Effector memory CD8-positive, alpha-beta T cell (primary cell): ENCODE measurements at places on chromosomes 7 and 10.

GRCh38 chr10:86699125-86699524 lies 30.8 kb downstream of the LDB3 start:
- DNase-seq: no peak

GRCh38 chr10:125375210-125375609 lies 214.8 kb upstream of the CTBP2 start:
- no peak for DNase-seq

DNA sequence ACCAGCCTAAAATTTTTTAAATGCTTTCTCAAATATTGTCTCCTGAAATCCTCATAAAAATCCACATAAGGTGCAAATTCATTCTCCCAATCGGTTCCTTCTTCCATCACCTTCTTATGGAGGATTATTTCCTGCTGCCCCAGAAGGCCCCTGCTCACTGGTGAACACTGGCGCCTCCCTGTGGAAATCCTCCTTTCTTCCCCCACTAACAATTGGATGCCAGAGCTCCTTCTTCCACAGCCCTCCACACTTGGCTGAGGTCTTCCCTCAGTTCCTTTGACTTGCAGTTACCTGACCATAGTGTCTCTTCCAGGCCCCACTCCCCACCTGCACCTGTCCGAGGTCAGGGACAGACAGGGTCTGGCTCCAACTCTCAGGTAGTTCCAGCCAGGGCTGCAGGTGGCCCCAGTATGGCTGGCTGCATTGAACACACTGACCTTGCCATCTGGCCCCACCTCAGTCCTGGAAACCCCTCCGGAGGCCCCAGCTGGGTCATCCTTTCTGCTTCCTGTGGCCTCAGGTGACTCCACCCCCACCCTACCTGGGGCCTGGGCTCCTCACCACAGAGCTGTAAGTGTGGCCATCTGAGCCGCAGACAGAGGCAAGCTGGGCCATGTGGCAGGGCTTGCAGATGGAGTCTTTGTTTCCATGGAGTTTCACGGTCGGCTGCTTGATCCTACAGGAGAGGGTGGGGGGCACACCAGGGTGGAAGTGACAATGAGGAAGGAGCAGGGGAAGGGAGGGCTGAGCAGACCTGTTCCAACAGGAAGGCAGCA lies 18.4 kb downstream of the SPOCK2 start:
- DNase-seq: no peak

DNA sequence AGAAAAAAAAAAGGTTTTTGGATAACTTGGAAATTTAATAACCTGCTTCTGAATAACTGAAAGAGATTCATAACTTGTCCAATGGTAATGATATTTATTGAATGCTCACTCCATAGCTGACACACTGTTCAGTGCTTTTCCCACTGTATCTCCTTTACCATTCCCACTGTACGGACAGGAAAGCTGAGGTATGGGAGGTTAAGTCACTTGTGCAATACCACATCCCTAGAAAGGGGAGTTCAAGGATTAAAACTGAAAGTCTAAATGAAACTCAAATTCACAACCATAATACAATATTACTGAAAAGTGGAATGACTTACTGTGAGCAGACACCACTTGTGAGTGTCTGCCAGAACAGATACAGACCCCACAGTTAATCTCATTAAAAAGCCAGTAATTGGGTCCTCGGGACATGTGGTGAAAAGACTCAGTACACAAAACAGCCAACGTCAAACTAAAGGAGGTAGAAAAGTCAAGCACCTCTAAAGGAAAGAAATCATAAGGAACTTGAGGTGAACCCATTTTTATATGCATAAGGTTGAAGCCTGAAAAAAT lies 13.8 kb upstream of the RHOBTB1 start:
- DNase-seq: no peak

DNA sequence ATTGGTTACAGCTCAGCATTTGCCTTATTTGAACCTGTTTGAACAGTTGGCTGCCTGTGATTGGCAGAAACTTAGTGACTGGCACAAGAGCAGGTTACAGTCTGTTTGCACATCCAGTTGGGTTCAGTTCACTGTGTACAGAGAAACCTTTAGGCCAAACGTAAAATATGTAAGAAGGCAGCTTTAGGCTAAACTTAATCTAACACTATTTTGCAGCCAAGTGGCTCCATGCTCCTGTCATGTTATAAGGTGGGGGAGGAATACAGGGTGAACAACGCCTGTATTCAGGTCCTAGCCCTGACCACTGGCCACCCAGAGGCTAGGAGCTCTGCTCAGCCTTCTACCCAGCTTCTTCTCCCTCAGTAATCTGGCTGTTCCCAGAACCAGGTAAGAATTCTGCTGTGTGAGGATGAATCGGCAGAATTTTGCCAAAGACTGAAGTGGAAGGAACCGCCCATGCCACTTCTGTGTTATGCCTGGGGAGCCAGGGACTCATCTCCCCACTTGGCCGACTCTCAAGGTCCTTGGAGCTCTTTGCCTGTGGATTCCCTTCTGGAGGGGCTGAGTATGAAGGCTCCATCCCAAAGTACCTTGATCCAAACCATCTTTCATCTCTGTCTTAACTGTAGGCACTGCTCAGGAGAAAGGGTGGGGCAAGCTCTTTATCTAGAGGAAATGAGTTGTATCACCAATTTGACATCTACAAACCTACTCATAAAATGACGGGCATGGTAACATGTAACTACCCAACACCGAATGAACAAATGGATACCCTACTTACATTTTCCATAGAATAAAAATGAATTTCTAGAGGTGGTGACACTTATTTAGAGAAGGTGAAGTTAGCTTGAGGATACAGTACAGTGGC lies 164.4 kb upstream of the NAMPT start:
- DNase-seq: no peak

GRCh38 chr10:61688551-61689308 lies 26.0 kb downstream of the CABCOCO1 start:
- no peak for DNase-seq

DNA sequence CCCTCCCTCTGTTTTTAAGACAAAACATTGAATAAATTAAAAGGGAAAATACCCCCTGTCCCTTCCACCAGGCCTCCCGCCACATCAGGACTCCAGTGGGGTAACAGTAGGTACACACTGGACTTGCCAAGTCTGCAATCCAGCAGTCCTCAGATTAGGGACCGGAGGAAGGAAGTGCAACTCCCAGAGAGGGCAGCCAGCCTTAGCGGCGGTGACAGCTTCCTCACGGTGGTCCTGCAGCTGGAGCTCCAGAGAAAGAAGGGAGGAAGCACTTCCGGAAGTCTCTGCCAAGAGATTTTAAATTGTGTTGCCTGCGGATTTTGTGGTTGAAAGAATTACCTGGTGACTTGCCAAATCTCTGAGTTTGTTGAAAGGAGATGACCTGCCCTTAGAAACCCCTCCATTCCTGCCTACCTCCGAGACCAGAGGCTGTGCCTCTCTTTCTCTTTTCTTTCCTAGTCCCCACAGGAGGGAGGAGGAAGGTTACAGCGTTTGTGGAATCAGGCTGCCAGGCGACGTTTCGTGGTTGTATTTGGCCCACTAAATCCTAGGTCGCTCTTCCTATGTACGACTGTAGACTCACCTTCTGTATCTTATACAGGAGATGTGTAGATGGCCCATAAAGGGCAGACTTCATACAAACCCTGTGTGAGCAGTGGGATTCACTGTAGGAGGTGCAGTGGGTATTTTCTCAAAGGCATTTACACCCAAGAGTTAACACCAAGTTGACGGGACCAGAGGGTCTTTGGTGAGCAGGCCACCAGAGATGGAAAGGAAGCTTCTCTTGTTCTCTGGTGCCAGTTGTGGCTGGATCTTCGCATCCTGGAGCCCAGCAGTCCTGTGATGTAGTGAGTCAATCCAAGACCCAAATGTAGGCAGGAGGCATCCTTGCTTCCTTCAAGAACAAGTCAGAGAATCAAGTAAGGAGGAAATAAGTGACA lies 77.9 kb downstream of the INSIG1 start:
- no peak for DNase-seq

- no peak for DNase-seq
These were observed 107.6 kb downstream of the SEMA3E start for GRCh38 chr7:83541187-83541960.

DNA sequence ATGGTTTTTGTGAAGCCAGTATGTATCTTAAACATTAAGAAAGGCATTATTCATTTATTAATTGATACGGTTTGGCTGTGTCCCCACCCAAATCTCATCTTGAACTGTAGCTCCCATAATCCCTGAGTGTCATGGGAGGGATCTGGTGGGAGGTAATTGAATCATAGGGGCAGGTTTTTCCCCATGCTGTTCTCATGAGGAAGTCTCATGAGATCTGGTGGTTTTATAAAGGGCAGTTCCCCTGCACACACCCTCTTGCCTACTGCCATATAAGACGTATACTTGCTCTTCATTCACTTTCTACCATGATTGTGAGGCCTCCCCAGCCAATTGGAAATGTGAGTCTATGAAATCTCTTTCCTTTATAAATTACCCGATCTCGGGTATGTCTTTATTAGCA lies 28.1 kb downstream of the OTUD1 start:
- DNase-seq: no peak

- no peak for DNase-seq
These were observed 18.4 kb downstream of the RGS10 start for GRCh38 chr10:119523895-119524719.

- DNase-seq: no peak
These were observed 58.2 kb downstream of the ENTPD1 start for GRCh38 chr10:95814011-95814727.

DNA sequence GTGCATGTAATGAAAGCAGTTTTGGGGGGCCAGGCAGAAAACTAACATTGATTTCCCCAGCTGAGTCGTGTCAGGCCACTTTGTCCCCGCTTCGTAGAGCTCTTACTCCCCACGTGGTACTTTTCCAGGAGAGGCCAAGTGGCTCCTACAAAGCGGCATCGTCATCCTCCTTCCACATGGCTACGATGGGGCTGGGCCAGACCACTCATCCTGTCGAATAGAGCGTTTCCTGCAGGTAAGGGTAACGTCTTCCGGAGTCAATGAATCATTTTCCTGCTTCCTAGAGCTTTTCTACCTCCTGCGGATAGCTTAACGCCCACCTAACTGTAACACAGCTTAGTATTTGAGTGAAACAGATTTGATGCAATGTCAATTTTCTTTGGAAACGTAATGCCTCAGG lies 21.7 kb upstream of the SEC61A2 start:
- no peak for DNase-seq

GRCh38 chr10:49164559-49165188 lies 23.5 kb downstream of the TMEM273 start:
- DNase-seq: peak; percentile 12

- DNase-seq: no peak
These were observed 272.8 kb upstream of the IMMP2L start for GRCh38 chr7:111835066-111835465.

- no peak for DNase-seq
These were observed 1.5 kb downstream of the RGS10 start for GRCh38 chr10:119541046-119541445.

GRCh38 chr10:24894309-24894708 lies 58.1 kb downstream of the PRTFDC1 start:
- DNase-seq: no peak

- DNase-seq: no peak
These were observed 72.9 kb upstream of the GRID1 start for GRCh38 chr10:86439544-86439943.

DNA sequence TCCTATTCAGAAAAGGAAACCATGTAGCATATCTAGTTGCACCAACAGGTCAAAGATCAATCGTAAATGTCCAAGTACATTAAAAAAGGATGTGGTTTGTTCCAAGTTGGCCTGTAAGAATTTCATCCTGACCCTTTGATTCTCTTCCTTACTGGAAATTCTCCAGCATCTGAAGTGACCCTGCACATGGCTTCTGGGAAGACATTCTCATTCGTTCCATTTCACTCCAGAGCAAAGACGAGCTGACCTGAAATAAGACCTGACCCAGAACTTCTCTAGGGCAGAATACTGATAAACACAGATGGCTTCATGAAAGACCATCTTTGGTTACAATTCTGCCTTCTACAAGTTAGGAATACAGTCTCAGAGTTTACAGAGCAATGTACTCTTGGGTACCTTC lies 39.8 kb downstream of the ASB4 start:
- DNase-seq: no peak

DNA sequence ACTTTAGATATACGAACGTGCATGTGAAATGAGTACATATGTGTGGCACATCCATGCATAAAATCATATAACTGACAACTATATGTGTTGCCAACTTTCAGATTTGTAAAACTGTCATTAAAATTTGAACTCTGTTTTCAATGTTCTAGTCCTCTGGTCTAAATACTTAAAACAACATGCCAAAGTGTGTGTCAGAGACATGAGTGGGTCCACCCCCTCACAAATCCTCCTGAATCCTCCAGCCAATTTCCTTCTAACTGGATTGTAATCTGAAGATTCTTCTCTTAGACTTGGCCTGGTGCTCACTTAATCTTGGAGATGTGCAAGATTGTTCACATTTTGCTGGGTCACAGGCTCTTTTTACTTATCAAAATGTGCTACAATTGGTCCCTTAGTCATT lies 184.1 kb downstream of the RELN start:
- DNase-seq: no peak

- DNase-seq: no peak
These were observed 277.6 kb upstream of the SORCS1 start for GRCh38 chr10:107442035-107442505.

DNA sequence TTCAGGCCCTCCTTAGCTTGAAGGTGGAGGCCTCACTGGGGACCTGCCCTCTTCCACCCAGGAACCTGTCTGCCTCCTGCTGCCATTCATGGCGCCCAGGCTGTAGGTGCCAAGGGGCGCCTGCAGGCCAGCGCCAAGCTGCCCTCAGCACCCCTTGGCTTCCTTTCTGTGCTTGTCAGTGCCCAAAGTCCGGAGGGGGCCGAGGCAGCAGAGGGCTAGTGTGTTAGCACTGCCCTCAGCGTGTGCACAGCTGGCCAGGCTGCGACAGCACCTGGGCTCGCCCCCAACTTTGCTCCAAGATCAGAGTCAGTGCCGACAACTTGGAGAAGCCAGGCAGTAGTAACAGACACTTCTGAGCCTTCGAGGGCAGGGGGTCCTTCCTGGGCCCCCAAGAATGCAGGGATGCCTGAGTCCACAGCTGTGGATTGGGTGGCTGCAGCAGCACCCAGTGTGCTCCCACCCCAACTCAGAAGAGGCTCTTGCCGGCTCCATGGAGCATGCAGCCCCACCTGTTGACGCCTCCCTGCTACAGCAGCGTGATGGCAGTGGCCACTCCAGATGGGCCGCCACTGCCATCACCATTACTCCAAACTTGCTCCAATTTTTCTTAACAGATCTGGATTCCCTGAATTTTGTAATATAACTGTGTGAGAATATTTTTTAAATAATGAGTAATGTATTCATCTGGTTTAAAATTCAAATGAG lies 41.7 kb downstream of the CACUL1 start:
- DNase-seq: no peak

DNA sequence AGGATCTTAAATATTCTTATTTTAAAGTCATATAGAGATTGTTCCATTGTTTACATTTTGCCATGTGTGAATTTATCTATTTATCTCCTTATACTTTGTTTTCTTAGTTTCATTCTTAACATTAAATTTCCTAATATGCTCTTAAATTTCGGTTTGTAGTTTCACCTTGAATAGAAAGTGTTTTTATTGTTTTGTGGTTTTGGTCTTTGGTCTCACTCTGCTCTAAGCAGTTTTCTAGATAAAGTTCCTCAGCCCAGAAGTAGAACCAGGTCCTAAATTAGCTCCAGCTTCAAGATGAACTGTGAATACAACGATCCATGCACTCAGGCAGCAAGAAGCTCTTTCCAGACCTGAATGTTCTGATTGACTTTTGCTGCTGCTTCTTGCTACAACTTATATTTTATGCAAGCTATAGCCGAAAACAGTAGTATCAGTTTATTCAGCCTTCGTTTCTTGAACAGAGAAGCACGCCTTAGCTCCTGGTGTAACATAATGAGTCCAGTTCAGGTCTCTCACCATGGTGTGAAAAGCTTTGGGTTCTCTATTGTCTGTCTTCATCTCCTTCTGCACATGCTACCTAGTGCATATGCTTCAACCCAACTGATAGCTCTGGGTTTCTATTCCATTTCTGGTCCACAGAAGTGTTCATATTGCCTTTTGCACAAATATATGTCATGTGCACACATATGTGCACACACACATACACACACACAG lies 95.3 kb downstream of the SEM1 start:
- DNase-seq: no peak
